ENCODE measurements at places on chromosomes 4 and X. TPM values are rescaled to one million over a fixed set of nuclear protein-coding genes. Genes with fewer than 3 reads are reported as not detected.

Gene PNMA5
- not detected for total RNA-seq

Gene GASK1B
- total RNA-seq: 44.8 TPM

Gene IL21
- not detected for total RNA-seq

Gene SLC2A9
- 1.1 TPM for total RNA-seq

Gene FDCSP
- not detected for total RNA-seq

Gene SPATA4
- total RNA-seq: not detected

Gene SNCA
- total RNA-seq: 116 TPM

Gene GPR50
- total RNA-seq: not detected

Gene TEX13B
- total RNA-seq: not detected

Gene MSX1
- 2.1 TPM for total RNA-seq

Gene SMIM10
- total RNA-seq: 1.9 TPM

Gene SLC49A3
- 9.7 TPM for total RNA-seq

Gene LNX1
- 4.0 TPM for total RNA-seq

Gene ARX
- total RNA-seq: not detected

Gene DUSP21
- total RNA-seq: not detected

Gene RAI2
- 1.2 TPM for total RNA-seq

Gene HELT
- not detected for total RNA-seq

Gene SLC25A5
- 255 TPM for total RNA-seq

Gene MCF2
- total RNA-seq: under 0.01 TPM

Gene RAB41
- not detected for total RNA-seq

Gene NXF2
- not detected for total RNA-seq

Gene TIGD4
- total RNA-seq: 0.13 TPM

Gene TEC
- total RNA-seq: 1.3 TPM

Gene ART3
- total RNA-seq: not detected

Gene SUPT20HL2
- not detected for total RNA-seq

Gene SHROOM4
- 20.7 TPM for total RNA-seq

Gene PCDH10
- total RNA-seq: under 0.01 TPM

Gene APLN
- total RNA-seq: 13.9 TPM

Gene TMEM47
- total RNA-seq: 5.4 TPM

Gene ARHGAP10
- total RNA-seq: 9.1 TPM

Gene PF4V1
- not detected for total RNA-seq

Gene PIM2
- 3.3 TPM for total RNA-seq

Gene MAGED4
- total RNA-seq: 33.4 TPM

Gene AFM
- not detected for total RNA-seq

Gene RBM41
- total RNA-seq: 9.5 TPM

Gene CT45A1
- total RNA-seq: not detected

Gene H2AZ1
- total RNA-seq: 455 TPM

Gene DGAT2L6
- total RNA-seq: not detected

Gene KDM5C
- total RNA-seq: 86.8 TPM

Gene SEPTIN6
- total RNA-seq: 15.1 TPM

Gene SH3D19
- 43.0 TPM for total RNA-seq

Gene TBC1D19
- 7.1 TPM for total RNA-seq

Gene GLRB
- 15.7 TPM for total RNA-seq

Gene GUCY1B1
- 8.7 TPM for total RNA-seq

Gene TBC1D8B
- 2.4 TPM for total RNA-seq

Gene TSPAN7
- 9.2 TPM for total RNA-seq

Gene CTAG2
- not detected for total RNA-seq

Gene LANCL3
- 0.25 TPM for total RNA-seq

Gene CCSER1
- 0.13 TPM for total RNA-seq

Gene NDNF
- total RNA-seq: 1.8 TPM

Gene SLC10A4
- total RNA-seq: 0.13 TPM

Gene PHEX
- 0.63 TPM for total RNA-seq

Gene CFI
- 23.4 TPM for total RNA-seq

Gene GC
- total RNA-seq: not detected

Gene NWD2
- not detected for total RNA-seq

Gene CYSLTR1
- under 0.01 TPM for total RNA-seq

Gene ARR3
- total RNA-seq: not detected

Gene USP11
- total RNA-seq: 52.1 TPM

All from dermis microvascular lymphatic vessel endothelial cell (primary cell).